ENCODE measurements at places on chromosomes 1 and 21. TPM values are rescaled to one million over a fixed set of nuclear protein-coding genes. Genes with fewer than 3 reads are reported as not detected.
A peak's percentile ranks its signal among the peaks of the same experiment; 100 is the strongest.

- DNase-seq = no peak
Measured at GRCh38 chr1:17104782-17105181, 14.5 kb downstream of the PADI2 start.

GRCh38 chr21:37538971-37539590 lies 172.5 kb downstream of the DYRK1A start:
- no peak for DNase-seq

- no peak for DNase-seq
Measured at GRCh38 chr1:199123615-199124014, 484.8 kb downstream of the PTPRC start.

DNA sequence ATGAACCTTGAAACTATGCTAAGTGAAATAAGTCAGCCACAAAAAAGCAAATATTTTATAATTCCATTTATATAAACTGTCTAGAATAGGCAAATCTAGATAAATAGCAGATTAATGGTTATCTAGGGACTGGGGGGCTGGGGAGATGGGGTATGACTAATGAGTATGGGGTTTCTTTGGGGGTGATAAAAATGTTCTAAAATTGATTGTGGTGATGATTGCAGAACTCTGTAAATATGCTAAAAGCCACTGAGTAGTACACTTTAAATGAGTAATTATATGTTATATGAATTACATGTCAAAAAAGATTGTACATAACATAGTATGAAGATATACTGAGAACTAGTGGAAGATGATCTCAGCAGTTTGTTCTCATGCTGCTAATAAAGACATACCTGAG lies 675.0 kb downstream of the KIF26B start:
- no peak for DNase-seq

Gene MSH4
- total RNA-seq = 0.85 TPM

GRCh38 chr1:6657138-6657537 lies 32.5 kb downstream of the THAP3 start:
- DNase-seq = no peak

Gene TCEA3
- total RNA-seq = 18.6 TPM

GRCh38 chr1:232473324-232473723 lies 156.6 kb downstream of the SIPA1L2 start:
- no peak for DNase-seq

DNA sequence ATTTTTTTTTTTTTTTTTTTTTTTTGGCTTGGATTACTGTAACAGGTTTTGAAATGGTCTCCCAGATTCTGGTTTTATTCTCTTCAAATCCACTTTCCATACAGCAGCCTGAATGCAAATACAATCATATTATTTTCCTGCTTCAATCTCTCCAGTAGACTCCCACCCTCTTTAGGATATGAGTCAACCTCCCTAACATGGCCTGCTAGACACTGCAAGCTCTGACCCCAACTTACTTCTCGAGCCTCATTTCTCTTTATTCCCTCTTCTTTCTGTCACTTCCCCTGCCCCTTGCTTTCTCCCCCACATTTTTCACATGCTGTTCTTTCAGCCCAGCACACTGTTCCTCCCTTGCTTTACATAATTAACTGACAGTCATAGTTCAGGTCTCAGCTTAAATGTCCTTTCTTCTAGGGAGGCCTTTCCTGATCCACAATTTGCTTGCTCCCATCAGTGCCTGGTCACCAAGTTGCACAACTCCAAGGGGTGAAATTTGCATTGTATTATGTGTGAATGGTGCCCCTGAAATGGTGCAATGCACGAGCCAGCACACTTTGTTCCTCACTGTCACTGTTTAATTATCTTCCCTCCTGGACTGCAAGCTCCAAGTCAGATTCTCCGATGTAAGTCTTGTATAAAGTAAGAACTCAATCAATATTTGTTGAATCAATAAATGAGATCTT lies 22.1 kb upstream of the IL19 start:
- DNase-seq = no peak

DNA sequence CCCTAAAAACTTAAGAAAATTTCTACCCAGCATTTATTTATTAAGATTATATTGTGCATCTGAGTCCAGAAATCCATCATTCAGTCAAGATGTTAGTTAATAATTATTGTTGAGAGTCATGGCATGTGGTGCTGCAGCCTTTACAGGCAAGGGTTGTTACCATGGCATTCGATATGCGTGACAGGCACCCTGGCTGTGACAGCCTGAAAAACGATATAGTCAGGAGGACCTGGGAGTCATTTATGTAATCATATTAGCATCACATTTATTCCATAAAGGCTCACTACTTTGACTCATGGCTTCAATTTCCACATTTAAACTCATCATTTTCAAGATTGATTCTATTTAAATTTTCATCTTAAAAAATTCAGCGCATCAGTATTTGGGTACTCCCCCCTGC lies 68.0 kb downstream of the CACHD1 start:
- no peak for DNase-seq

Gene PAPPA2
- total RNA-seq = not detected

- DNase-seq = no peak
Measured at GRCh38 chr21:32112195-32112594, 166.7 kb downstream of the MIS18A start.

Gene NOS1AP
- 1.2 TPM for total RNA-seq

GRCh38 chr1:57591842-57592241 lies 168.0 kb upstream of the DAB1 start:
- no peak for DNase-seq

GRCh38 chr1:179917601-179918429 lies 35.7 kb downstream of the TOR1AIP1 start:
- DNase-seq = no peak

Gene TRNP1
- total RNA-seq = 12.9 TPM

Gene SLC44A5
- 3.1 TPM for total RNA-seq

GRCh38 chr21:34280389-34280795 lies 83.4 kb upstream of the KCNE2 start:
- no peak for DNase-seq

DNA sequence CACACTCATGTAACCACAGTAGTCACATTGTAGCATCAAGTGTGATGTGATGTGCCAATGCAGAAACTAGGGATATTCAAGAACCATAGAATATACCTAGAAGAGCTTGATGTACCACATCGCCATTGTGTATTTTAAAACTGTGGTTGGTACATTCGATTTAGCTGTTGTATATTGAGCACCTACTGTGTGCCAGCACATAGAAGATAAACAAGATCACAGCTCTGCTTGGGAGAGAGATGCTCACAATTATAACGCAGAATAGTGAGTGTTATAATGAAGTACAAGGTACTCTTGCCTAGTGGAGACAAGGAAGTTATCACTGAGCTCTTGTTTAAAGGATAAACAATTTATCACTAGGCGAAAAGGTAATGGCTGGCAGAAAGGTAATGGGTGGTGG lies 4.7 kb downstream of the BTF3L4 start:
- DNase-seq = no peak

Gene CLDN17
- not detected for total RNA-seq

DNA sequence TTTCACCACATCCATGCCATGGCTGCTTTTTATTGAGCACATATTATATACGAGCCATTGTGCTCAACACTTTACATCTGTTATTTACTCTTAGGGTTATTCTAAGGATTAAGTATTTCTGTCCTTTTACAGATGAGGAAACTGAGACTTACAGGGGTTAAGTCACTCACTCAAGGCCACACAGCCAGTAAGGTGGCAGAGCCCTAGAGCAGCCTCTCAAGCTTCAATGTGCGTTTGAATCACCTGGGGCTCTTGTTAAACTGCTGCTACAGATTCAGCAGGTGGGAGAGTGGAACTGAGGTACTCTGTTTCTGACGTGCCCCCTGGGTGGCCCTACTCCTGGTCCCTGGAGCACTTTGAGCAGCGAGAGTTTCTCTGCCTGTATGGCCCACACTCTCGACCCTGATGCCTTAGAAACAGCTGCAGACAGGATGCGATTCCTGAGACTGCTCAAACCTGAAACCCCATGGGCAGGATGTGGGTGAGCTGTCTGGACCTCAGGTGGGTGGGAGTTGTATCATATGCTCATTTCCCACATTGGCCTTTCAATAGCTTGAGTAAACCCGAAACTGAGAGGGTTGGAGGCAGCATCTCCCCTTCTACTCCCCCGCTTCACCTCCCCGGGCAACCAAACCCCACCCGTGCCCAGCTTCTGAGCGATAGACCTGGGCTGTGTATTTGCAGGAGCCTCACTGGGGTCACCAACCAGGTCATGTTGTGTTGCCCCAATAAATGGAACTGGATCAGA lies 59.3 kb downstream of the MAN1C1 start:
- peak; percentile 76 for DNase-seq

DNA sequence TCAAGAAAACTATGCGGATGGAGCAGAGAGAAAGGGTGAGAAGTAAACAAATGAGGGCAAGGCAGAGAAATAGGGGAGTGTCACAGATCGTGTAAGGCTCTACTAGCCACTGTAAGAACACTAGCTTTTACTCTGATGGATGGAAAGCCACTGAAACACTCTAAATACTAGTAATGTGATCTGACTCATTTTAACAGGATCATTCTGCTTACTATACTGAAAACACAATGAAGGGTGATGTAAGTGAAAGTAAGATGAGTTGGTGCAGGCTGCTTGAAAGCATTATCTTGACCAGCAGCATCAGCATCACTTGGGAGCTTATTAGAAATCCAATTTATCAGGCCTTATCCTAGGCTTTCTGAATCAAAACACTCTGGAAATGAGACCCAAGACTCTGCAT lies 32.7 kb downstream of the TUT4 start:
- DNase-seq = no peak

Gene ROR1
- 9.3 TPM for total RNA-seq

- DNase-seq = no peak
Measured at GRCh38 chr21:21101911-21102310, 103.7 kb downstream of the NCAM2 start.
